A549 treated with DMSO at 1 μM for 4 hours (cell line): ENCODE measurements at places on chromosomes 6 and 20. TPM values are rescaled to one million over a fixed set of nuclear protein-coding genes. Genes with fewer than 3 reads are reported as not detected.

BEND6 gene
- total RNA-seq = 0.71 to 1.7 TPM (median 1.3 TPM) in 5 replicates

IL20RA gene
- total RNA-seq = 0.02 to 0.03 TPM in 2 of 5 replicates, not detected in the others

CAGE1 gene
- 0.03 to 0.11 TPM in 2 of 5 replicates, not detected in the others for total RNA-seq

JARID2 gene
- 8.8 to 10.9 TPM (median 10.5 TPM) in 5 replicates for total RNA-seq

HLA-DPB1 gene
- total RNA-seq = not detected in 5 replicates

TMEM217 gene
- total RNA-seq = 0.66 to 1.0 TPM (median 0.85 TPM) in 5 replicates

ANKRD66 gene
- total RNA-seq = not detected in 5 replicates

LGSN gene
- total RNA-seq = 2.7 to 4.8 TPM (median 4.1 TPM) in 5 replicates

SMOC2 gene
- total RNA-seq = not detected in 5 replicates

CSTF1 gene
- 40.7 to 46.6 TPM (median 41.2 TPM) in 5 replicates for total RNA-seq

PIGU gene
- total RNA-seq = 25.1 to 31.2 TPM (median 30.0 TPM) in 5 replicates

KHDRBS2 gene
- total RNA-seq = not detected in 5 replicates

PDE10A gene
- total RNA-seq = 32.3 to 38.5 TPM (median 35.3 TPM) in 5 replicates

SLC4A11 gene
- 5.3 to 7.2 TPM (median 6.2 TPM) in 5 replicates for total RNA-seq

TP53TG5 gene
- total RNA-seq = not detected in 5 replicates
